Right lung (tissue), 10 donors: ENCODE measurements at places on chromosomes 5 and 9. TPM values are rescaled to one million over a fixed set of nuclear protein-coding genes. Genes with fewer than 3 reads are reported as not detected.
A peak's percentile ranks its signal among the peaks of the same experiment; 100 is the strongest.

The MEIKIN gene
- not detected for polyA plus RNA-seq

The ANKRD31 gene
- polyA plus RNA-seq, result 0.51 TPM

The TAL2 gene
- polyA plus RNA-seq, result 0.76 TPM

The PCDHGA11 gene
- polyA plus RNA-seq, result 3.3 TPM

The ADAMTS2 gene
- polyA plus RNA-seq, result 31.4 TPM

The SPINK13 gene
- 0.73 TPM for polyA plus RNA-seq

The SLC46A2 gene
- 0.96 TPM for polyA plus RNA-seq

GRCh38 chr5:123720955-123721354, 209.0 kb downstream of the CSNK1G3 start:
- DNase-seq, result no peak

DNA sequence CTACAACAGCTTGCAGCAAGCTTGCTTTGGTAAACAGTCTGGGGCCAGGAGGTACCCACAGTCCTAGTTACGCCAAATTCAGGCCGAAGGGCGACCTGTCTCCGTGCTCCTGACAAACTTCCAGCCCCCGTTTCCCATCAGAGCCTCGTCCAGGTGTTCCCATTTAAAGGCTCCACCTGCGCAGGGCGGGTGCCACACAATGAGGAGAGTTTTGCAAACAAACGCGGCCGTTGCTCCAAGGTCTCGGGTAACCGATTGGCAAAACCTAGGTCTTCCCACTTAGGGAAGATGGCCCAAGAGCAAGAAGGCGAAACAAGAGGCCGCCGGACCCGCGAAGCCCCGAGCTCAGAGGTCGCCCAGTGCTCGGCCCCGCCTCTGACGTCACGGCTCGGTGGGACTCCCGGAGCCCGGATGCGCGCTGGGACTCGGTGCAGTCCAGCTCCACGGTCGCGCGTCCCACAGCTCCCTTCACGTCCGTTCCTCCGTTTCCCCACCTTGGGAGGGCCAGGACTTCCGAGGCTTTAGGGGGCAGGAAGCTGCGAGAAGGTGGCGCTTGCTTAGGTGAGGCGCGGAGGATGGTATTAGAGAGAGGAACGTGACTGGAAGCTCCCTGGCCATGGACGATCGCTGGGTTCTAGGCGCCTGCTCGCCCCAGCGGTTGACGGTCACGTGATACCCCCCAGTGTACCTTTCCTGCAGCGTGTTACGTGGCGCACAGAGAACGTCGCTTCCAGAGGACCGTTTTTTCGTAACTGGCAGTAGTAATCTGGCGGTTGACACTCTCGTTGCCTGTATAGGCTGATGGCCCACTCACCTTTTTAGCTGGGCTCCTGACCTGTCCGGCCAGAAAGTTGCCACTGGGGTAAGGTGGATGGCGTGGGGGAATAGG, 41.8 kb upstream of the KDM4C start:
- DNase-seq, result peak; percentile 44

DNA sequence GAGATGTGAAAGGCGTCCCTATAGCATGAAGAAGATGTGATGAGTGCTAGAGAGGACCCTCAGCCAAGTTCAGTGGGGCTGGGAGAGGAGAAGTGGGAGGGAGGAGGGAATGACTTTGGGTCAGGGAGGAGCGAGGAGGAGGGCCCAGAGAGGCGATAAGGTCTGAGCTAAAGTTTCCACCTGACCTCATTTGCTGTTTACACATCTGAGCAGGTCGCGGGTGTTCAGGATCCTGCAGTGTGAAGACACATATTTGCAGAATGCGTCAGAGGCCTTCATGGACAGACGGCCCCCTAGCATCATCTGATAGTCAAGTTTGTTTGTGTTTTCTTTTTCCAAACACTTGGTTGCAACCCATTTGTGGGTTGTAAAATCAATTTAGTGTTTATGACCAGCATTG, 18.9 kb upstream of the IGFBPL1 start:
- DNase-seq, result no peak

DNA sequence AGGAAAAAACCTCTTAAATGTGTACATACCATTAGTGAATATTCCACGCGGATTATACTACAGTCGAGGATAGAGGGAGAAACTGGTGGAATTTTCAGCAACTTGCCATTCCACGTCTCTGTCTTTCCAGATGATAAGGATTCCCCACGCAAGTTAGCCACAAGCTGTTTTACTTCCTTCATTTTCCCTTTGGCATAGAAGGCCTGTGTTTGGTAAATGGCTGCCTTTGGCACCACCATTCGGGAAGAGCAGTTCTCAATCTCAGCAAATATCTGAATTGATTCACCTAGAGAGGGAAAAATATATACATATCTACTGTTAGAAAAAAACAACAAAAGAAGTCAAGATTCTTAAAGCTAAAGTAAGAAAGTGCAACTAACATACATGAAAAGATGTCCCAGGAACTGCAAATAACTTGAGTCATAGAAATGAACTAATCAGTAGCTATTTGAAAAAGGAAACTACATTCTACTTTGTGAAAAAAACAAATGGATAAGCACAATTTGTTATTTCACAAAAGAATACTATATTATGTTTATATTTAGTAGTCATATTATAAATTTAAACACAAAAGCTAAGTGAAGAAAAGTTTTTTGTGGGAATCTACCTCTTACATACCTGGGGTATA, 8.1 kb downstream of the ARRDC3 start:
- no peak for DNase-seq

GRCh38 chr5:54438620-54439389, 16.7 kb upstream of the HSPB3 start:
- DNase-seq, result no peak

DNA sequence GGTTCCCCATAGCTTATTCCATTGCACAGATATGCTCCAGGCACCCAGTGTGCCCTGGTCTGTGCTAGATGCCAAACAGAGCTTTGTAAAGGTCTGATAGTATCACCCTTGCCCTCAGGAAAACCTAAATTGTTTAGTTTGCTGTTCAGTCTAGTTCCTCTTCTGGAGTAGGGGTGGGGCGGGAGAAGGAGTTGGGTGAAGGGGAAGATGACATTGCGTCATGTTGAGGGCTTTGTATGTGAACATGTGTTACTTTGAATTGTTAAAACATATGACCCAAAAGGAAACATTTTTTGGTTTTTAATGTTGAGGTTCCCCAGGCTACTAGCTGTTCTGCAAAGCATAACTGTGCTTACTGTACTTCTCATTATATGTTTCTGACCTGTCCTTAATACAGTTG, 40.6 kb downstream of the HACD4 start:
- DNase-seq, result no peak

DNA sequence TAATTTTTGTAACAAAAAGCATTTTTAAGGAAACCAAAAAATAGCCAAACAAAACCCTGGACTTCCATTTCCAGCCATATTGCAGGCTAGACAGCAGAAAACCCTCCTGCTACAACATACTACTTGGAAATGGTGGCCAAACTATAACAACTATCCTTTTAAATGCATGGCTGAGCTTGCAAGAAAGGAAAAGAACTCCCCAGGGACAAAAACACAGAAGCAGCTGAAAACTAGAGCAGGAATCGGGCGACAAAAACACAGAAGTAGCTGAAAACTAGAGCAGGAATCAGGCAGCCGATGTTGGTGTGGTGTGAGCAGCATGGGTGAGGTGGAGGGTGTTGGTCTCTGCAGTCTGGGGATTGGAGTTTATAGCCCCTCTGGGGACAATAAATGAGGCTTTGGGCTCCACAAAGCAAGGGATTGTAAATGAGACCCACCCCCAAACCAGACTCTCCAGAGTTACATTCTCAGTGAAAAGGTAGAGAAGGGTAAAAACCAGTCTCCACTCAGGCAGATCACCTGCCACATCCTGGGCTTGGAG, 95.2 kb downstream of the C9orf50 start:
- DNase-seq, result no peak

GRCh38 chr9:98795295-98795955, 930 bp downstream of the ANKS6 start:
- DNase-seq, result no peak

- DNase-seq, result no peak
Observed at GRCh38 chr9:113921396-113921925, 45.4 kb downstream of the ZNF618 start.

DNA sequence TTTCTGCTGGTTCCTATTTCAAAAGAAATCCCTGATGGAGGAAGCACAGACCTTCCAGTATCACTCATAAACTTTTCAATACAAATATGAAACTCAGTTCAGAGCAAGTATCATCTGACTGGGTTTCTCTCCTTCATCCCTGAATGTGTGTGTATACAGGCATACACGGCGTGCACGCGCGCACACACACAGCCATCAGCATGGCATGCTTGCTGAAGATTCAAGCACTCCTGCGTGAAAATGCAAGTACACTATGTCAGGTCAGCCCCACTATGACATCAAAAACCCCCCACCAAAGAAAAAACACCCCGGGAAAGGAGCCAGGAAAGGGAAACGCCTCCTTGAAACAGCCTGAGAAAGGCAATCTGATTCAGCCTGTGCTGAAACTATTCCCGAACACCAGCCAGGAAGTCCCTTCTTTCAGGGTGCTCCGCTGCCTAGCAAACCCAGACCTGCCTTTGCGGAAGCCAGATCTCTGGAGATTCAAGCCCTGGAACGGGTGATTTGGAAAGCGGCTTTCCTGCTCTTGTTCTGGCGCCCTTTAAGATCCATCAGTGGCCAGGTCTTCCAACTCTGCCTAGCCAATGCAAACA, 831 bp downstream of the KLHL3 start:
- no peak for DNase-seq

- no peak for DNase-seq
Observed at GRCh38 chr5:134634227-134634626, 1.6 kb upstream of the SAR1B start.

DNA sequence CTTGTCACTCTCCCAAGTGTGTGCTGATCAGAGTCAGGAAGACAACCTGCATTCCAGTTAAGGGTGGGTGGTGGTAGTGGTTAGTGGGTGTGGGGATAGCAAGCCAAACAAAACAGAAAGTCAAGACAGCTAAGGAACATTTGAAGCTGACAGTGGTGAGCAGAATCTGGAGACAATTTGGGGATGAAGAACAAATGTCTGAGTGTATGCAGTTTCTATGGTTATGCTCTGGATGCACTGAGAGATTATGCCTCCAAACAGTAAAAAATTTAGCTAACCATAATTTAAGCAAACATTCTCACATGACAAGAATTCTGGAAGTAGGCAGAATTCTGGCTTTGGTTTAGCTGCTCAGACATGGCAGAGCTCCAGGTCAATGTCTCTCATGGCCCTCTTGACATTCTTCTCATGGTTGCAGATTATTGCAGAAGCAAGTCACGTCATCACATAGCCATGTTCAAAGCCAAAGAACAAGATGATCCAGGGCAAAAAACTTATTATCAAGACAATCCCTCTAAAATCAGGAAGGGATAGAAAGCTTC, 148.7 kb downstream of the LURAP1L start:
- DNase-seq, result peak; percentile 35

GRCh38 chr5:71836559-71837112, 117.6 kb downstream of the CARTPT start:
- DNase-seq, result no peak

- no peak for DNase-seq
Observed at GRCh38 chr9:119852390-119852789, 483.2 kb upstream of the BRINP1 start.

DNA sequence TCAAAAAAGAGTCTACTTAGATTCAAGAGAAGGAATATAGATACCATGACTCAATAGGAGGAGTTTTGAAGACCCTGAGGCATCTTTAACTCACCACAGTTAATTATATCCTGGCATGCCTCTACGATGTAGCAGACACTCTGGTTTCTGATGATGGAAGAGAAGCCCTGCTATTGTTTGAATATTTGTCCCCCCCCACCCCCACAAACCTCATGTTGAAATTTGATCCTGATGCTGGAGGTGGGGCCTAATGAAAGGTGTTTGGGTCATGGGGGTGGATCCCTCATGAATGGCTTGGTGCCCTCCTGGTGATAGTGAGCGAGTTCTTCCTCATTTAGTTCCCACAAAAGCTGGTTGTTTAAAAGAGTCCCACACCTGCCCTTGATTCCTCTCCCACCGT, 147.9 kb upstream of the TBCA start:
- DNase-seq, result no peak

- no peak for DNase-seq
Observed at GRCh38 chr5:173452119-173452905, 124.1 kb upstream of the STC2 start.

GRCh38 chr9:91558879-91559278, 135.2 kb upstream of the NFIL3 start:
- no peak for DNase-seq

GRCh38 chr5:54519509-54519876, 1.9 kb downstream of the SNX18 start:
- no peak for DNase-seq
